ENCODE measurements at places on chromosomes 12 and 14.

GRCh38 chr14:71852181-71852580 lies 80.0 kb upstream of the RGS6 start:
- no peak for DNase-seq

- no peak for DNase-seq
These were observed 91.5 kb downstream of the TMTC1 start for GRCh38 chr12:29692237-29692636.

- peak; percentile 97 for DNase-seq
These were observed at the start of gene UBC for GRCh38 chr12:124914392-124915238. Gene UBC, minus strand, starts transcription at chr12:124914650. Its CDS starts 879 bp downstream, at chr12:124913771.

- DNase-seq: no peak
These were observed 177.9 kb downstream of the KICS2 start for GRCh38 chr12:64044191-64044590.

DNA sequence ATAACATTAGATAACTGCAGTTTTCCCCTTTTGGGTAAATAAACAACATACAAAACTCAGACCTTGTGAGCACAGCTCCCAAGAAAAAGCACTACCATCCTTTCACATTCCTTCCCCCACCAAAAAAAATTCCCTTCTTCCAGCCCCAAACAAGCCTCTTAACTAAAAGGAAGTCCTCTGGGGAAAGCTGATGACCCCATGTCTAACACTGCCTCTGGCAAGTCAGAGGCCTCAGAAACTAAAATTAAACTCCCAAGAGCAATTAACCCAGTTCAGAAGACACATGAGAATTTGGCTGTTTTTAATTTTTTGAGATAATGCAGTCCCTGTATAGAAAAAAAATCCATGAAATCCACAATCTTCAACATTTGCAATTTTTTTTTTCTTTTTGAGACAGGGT lies 127.7 kb downstream of the SPTSSA start:
- DNase-seq: no peak

DNA sequence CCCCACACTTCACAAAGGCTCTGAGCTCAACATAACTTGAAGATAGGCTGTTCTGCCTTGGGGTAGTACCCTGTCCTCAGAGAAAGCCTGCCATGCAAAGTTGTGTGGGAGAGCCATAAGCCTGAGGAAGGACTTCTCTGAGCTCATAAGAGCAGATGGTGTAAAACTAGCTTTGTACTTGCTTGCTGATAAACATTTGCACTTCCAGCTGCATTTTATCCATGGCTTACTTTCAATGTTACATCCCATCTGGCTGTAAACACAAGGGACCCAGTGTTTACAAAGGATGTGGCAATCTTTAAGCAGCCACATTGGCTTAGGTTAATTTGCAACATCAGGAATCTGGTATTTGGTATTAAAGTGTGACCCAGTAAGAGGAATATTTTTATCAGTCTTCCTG lies 258.1 kb downstream of the IPO8 start:
- no peak for DNase-seq

DNA sequence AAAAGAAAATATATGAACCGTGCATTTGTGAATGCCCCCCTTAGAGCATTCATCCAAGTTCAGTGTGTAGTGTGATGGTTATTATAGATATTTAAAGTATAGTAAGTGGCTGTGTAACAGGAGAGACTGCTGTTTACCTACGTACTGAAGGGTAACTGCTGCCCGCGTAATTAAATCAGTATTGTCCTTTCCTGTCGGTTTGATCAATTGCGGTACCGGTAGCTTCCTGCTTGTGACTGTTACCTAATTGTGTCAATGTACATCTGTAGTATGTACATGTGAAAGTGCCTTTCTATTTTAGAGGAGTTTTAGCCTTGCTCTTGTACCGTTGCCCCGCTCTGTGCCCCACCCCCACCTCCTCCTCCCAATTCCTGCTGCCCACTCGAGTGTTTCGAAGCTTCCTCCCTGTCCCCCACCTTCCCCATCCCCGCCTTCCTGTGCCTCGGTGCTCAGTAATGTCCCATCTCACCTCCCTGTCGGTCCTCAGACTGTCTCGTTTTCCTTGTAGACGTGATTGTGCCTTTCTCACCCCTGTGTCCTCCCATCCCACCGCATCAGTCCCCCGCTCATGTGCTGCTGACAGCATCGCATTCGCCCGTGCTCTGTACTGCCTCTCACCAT lies 75.0 kb downstream of the KICS2 start:
- no peak for DNase-seq

DNA sequence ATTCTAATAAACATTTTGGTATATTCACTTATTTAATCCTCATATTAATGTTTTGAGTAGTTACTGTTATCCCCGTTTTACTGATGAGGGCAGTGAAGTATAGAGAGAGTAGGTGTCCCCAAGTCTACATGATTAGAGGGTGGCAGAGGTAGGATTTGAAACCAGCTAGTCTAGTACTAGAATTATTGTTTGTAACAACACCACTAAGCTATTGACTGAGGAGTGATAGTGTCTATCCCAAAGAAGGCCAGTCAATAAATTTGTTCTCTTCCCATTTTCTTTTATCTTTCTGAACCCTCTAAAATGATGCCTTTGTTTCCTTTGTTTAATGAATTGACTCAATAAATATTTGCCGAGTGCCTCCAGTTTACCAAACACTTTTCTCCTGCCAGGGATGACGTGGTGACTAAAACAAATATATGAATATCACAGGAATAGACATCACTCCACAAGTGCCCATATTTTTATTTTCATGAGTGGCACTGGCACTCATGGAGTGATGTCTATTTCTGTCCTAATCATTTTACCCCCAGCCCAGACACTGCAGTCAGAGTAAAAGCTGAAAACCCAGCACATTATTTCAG lies 247.5 kb downstream of the SLC16A7 start:
- no peak for DNase-seq

DNA sequence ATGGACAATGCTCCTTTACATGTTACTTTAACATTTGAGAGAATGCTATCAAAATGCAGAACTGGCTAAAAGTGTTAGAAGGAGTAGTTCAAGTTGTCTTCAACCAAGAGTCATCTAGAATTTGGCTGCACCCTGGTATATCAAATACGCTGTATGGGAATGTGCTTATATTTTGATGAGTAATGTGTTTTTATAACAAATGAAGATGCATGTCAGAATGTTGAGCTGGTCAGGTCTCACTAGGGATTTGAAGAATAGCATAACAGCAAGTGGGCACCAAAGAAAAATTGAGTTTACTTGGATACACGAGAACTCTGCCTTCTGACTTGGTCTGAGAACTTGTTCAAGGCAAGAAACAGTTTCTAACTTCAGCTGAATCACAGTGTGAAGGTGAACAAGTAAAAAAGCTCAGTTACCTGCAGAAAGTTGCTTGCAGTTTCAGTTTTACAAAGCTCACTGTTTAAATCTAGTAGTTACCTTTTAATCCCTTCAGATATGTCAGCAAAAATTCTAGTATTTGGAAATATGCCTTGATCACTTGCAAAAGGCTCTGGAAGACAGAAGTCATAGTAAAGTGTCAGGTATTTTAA lies 82.3 kb downstream of the PDE3A start:
- DNase-seq: no peak

DNA sequence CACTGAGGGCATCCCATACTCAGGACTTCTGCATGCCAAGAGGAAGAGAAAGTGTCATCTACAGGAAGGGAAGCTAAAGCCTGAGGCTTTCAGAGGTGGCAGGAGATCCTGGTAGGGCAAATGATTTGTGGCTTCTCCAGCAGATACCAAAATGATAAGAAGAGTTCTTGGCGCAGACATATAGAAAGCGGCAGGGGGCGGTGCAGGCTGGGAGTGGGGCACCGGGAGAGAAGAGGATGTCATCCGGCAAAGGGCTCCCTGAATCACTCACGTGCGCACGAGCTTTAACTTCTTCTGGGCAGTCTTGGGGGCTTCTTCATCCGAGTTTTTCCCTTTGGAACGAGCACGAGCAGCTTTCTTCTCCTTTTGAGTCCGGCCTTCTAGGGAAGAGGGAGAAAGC lies 5.2 kb upstream of the ACRBP start:
- DNase-seq: no peak

- DNase-seq: no peak
These were observed 99.1 kb downstream of the SYT1 start for GRCh38 chr12:78963439-78964227.

- DNase-seq: no peak
These were observed 54.4 kb upstream of the TMEM263 start for GRCh38 chr12:106901276-106901675.

DNA sequence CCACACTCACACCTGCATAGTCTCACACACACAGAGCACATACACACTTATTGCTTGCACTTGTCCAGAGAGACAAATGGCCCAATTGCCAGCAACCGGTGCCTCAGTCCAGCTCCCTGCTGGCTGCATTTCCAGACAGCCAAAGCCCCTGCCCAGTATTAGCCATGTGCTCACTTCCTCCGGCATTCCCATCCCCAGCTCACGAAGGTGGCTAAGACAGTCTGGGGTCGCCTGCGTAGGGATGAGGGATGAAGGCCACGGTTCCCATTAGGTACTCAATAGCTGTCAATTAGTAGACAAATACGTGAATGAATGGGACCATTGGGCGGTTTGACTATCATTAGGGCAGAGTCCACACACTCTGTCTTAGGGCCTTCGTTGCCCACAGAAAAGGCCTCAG lies 146.8 kb upstream of the EGLN3 start:
- no peak for DNase-seq

GRCh38 chr12:48336564-48336963 lies 14.2 kb downstream of the ZNF641 start:
- no peak for DNase-seq

GRCh38 chr14:54025661-54026060 lies 69.0 kb upstream of the BMP4 start:
- peak; percentile 75 for DNase-seq

DNA sequence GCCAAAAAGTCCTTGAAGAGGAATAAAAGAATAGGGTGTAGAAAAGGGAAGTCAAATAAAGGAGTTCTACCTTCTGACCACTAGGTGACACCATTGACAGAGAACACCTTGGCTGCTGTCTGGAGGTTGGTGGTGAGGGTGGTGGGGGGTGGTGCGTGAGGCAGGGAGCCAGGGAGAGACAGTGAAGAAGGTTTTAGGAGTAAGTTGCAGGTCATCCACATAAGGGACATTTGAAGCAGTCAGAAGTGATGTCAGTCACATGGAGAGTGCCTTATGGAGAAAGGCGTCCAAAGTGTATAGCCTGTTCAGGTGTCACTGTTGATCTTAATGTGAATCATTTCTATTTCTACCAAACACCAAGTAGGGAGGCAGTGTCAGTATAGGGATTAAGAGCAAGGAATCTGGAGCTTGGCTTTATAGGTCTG lies 279.3 kb upstream of the DDHD1 start:
- peak; percentile 49 for DNase-seq

GRCh38 chr12:6226002-6226678 lies 25.9 kb downstream of the CD9 start:
- DNase-seq: no peak

- DNase-seq: no peak
These were observed 26.6 kb upstream of the GNS start for GRCh38 chr12:64785838-64786237.

DNA sequence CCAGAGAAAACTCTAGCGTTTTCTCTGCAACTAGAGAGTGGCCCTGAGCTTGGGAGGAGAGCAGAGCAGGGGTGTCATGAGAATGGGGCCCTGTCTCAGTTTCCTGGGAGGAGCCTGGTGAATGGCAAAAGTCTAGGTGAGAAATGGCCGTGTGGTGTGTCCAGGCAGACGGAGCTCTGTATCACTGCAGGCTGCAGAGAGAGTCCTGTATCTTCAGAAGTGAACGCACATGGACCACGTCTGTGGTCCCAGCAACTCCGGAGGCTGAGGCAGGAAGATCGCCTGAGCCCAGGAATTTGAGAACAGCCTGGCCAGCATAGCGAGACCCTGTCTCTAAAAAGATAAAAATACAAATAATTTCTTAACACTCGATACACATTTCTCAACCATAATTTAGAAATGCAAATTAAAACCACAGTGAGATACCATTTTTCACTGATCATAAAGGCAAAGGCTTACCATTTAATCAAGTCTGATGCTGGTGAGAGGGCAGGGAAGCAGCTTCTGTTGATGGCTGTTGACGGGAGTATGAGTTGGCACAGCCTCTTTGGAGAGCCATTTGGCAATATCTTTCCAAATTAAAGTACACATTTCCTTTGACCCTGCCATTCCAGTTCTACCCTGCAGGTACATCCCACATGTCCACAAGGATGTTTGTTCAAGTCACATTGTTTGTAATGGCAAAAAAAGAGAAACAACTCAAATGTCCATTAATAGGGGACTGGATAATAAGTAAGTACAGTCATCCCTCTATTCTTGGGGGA lies 51.0 kb downstream of the NFKBIA start:
- DNase-seq: peak; percentile 87

DNA sequence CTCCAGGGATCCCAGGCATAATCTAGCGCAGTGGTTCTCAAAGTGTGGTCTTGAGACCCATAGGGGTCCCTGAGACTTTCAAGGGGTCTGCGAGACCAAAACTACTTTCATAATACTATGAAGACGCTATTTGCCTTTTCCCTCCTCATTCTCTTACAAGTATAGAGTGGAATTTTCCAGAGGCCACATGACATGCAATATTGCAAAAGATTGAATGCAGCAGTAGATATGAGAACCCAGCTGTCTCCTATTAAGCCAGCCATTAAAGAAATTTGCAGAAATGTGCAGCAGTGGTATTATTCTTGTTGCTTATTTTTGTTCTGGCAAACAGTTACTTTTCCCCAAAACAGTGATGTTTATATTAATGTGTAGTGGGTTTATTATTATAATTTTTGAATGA lies 62.8 kb downstream of the VWF start:
- DNase-seq: no peak

- no peak for DNase-seq
These were observed 261.6 kb upstream of the NOVA1 start for GRCh38 chr14:26859483-26859882.

DNA sequence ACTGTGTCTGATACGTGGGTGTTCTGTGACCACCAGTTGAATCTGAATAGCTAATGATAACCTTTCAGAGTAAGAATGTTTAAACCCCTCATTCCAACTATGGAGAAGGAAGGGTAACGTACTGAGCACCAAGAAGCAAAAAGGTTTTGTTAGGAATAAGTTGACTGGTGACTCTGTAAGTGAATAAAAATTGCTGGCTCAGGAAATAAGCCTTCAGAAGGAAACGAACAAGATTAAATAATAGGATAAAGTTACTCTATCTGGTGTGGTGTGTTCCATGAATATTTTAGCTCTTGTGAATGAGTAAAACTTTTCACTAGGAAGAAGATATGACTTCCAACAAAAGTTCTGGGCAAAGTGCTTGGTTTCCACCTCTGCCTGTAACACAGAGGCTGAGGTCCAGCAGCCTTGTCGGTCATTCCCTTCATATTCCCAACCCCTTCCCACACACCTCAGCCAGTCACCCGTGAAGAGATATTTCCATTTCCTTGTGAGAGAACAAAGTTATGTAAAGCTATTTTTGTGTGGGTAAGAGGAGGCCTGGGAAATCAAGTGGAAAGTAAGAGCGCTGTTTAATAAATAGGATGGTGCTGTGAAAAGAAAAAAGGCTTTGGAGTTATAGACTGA lies 47.1 kb downstream of the ARF6 start:
- DNase-seq: no peak

DNA sequence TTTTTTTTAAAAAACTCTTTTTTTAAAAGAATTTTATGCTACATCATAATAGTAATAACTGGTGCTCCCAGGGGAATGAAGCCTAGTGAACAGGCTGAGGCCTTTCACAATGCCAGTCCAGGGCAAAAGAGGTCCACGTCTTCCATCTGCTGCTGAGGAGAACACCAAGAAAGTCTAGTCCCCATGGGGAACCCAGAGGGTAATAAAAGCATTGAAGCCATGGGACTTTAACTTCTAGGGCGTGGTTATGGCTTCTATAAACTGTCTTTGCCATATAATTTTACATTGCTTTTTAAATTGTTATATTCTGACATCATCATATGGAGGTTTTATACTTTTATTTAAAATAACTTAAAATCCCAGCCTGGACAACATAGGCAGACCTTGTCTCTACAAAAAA lies 64.3 kb downstream of the SLC16A7 start:
- DNase-seq: no peak

GRCh38 chr12:93911396-93911795 lies 234.2 kb downstream of the CRADD start:
- DNase-seq: no peak
